ENCODE measurements at places on chromosomes 7 and 10. TPM values are rescaled to one million over a fixed set of nuclear protein-coding genes. Genes with fewer than 3 reads are reported as not detected.

GRCh38 chr7:19984231-19984632 lies 210.8 kb upstream of the TMEM196 start:
- H3K4me3 ChIP-seq = no peak overlapping the region
- no peak overlapping the region for H3K27ac ChIP-seq
- H3K36me3 ChIP-seq = no peaks in the 10 kb centered on the region
- DNase-seq = no peak
- H3K27me3 ChIP-seq = no peaks in the 10 kb centered on the region
- H3K4me1 ChIP-seq = no peaks in the 10 kb centered on the region

GRCh38 chr7:28044825-28045224 lies 135.8 kb downstream of the JAZF1 start:
- DNase-seq = no peak
- no peak overlapping the region for H3K4me3 ChIP-seq
- no peak overlapping the region for H3K27ac ChIP-seq
- peaks cover 7% of the 10 kb centered on the region for H3K4me1 ChIP-seq

GRCh38 chr7:22952306-22953015 lies 61.5 kb downstream of the HYCC1 start:
- no peak for DNase-seq
- H3K4me3 ChIP-seq = no peak overlapping the region
- no peaks in the 10 kb centered on the region for H3K27me3 ChIP-seq
- H3K36me3 ChIP-seq = no peaks in the 10 kb centered on the region
- H3K4me1 ChIP-seq = peaks cover 3% of the 10 kb centered on the region

Gene CHRM2
- total RNA-seq = not detected

Gene SLC13A1
- not detected for total RNA-seq

Gene TUBB8
- total RNA-seq = not detected

- no peak overlapping the region for H3K27ac ChIP-seq
- no peaks in the 10 kb centered on the region for H3K36me3 ChIP-seq
- H3K4me1 ChIP-seq = no peaks in the 10 kb centered on the region
- no peak overlapping the region for H3K4me3 ChIP-seq
- DNase-seq = no peak
Observed at GRCh38 chr7:153522261-153522660, 529.9 kb upstream of the DPP6 start.

- no peaks in the 10 kb centered on the region for H3K36me3 ChIP-seq
- H3K4me3 ChIP-seq = peak overlapping the region; percentile 9
- H3K27me3 ChIP-seq = no peaks in the 10 kb centered on the region
- peak overlapping the region; percentile 95 for H3K27ac ChIP-seq
Observed at GRCh38 chr10:76675951-76676587, 961.5 kb downstream of the KCNMA1 start.

DNA sequence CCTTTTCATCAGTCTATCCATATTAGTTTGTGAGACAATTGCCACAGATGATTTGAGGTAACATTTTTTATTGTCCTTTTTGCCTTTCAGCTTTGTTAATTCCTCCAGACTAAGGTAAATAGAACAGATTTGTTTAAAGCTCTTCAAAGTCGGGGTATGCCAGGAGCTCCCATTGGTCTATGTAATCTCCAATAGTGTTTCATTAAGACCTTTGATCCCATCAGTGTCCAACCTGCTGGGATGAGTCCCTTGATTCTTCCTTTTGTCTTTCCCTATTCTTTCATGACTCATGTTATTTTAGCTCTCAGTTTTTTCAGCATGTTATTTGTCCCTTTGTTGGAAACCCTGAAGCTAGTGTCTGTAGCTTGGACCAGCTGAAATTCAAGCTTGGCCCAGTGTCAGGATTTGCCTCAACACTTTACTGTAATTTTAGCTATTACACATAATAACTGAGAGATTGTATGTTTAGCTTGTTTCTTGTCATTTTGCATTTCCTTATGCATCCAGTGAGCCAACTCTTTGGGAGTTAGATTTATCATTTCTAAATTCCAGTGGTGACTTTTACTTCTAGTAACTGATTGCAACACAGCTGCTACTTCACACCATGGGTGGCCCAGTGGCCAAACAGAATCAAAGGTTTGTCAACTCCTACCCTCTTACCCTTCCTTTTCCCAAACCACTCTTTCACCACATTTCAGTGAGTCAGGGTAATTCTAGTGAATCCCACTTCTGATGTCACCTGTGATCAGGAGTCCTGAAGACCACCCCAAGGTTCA lies 15.3 kb downstream of the AGBL3 start:
- H3K27me3 ChIP-seq = no peaks in the 10 kb centered on the region
- DNase-seq = no peak
- no peaks in the 10 kb centered on the region for H3K36me3 ChIP-seq

Gene TAS2R3
- total RNA-seq = 0.41 TPM

GRCh38 chr7:155210356-155210755 lies 87.3 kb upstream of the INSIG1 start:
- no peaks in the 10 kb centered on the region for H3K27me3 ChIP-seq
- no peak overlapping the region for H3K4me3 ChIP-seq
- no peaks in the 10 kb centered on the region for H3K4me1 ChIP-seq
- H3K27ac ChIP-seq = no peak overlapping the region
- H3K36me3 ChIP-seq = no peaks in the 10 kb centered on the region

DNA sequence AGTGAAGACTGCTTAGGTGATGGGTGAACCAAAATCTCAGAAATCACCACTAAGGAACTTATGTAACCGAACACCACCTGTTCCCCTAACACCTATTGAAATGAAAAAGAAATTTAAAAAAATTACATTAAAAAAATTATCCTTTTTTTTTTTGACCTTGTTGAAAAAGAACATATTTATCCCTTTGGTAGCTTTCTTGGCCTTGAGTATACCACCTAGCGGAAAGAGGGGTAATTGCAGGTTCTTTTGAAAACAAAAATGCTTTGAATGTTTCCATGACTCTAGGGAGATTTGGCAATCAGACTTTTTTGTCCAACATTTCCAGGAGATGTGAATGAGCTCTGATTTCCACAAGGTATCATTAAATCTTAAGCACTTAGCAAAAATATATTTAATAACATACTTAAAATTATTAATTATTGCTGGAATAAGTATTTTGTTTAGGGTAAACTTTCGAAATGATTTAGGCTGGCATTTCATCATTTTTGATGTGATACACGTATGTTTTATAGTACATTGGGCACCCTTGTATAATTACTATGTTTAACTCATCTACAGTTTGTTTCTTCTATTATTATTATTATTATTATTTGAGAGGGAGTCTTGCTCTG lies 47.0 kb upstream of the ELMO1 start:
- H3K27me3 ChIP-seq = no peaks in the 10 kb centered on the region
- H3K4me3 ChIP-seq = no peak overlapping the region
- no peak for DNase-seq
- H3K36me3 ChIP-seq = no peaks in the 10 kb centered on the region

GRCh38 chr7:9504678-9505077 lies 1071.3 kb downstream of the NXPH1 start:
- DNase-seq = no peak
- no peak overlapping the region for H3K27ac ChIP-seq
- no peaks in the 10 kb centered on the region for H3K27me3 ChIP-seq
- H3K36me3 ChIP-seq = no peaks in the 10 kb centered on the region

Gene PLCE1
- 13.5 TPM for total RNA-seq

DNA sequence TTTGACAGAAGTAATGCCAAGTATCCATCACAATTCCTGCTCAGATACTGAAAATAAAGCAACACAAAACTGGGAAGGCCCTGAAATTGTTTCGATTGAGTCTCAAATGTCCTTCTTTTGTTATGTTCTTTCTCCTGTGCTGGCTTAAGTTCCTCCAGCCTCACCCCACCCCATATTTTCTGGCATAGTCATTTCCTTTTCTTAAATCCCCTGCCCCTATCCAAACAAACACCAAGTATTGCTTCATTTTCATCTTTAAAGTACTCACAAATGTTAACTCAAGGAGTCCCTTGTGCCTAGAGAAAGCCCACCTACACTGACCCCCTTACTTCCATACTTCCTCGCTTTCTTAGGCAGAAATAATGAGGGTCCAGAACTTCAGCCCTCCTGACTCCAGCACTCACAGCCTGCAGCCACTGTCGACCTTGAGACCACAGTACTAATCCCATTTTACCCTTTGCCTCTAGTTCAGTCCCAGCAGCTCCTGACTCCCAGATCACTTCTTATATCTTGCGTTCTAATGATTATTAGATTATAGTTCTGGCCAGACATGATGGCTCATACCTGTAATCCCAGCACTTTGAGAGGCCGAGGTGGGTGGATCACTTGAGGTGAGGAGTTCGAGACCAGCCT lies 73.2 kb upstream of the ST8SIA6 start:
- H3K36me3 ChIP-seq = no peaks in the 10 kb centered on the region
- H3K4me3 ChIP-seq = no peak overlapping the region
- H3K27ac ChIP-seq = no peak overlapping the region
- H3K4me1 ChIP-seq = no peaks in the 10 kb centered on the region

DNA sequence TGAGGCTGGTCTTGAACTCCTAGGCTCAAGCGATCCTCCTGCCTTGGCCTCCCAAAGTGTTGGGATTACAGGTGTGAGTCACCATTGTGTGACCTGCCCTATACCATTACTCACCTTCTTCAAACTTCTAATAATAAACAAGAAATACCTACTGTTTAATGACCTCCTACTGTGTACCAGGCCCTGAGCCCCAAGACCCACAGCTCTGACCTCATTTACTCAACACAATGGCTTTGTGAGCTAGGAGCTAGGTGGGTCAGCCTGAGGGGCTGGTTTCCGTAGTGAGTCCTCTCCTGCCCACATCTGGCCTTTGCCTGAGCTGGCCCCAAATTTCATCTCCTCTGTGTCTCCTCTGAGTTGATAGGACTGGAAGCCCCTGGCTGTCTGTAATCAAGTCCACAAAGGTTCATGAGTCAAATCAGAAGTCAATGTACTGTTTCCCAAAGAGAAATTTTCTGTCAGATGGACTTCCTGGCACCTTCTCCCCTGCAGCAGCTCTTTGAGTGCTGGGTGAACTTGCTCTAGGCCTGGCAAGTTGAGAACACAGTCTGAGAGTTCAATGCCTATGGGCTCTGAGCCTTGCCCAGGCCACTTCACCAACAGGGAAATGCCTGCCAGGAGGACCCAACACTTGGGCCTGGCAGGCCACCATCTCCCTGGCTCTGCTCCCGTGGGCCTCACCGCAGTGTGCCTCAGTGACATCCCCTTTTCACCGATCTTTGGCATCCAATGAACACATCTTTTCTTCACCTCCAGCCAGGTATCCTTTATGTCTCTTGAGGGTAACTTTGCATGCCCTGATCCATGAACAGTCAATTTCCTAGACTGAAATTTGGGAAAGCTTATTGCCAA lies 24.0 kb downstream of the NEURL1 start:
- DNase-seq = no peak
- no peaks in the 10 kb centered on the region for H3K4me1 ChIP-seq
- no peak overlapping the region for H3K4me3 ChIP-seq

DNA sequence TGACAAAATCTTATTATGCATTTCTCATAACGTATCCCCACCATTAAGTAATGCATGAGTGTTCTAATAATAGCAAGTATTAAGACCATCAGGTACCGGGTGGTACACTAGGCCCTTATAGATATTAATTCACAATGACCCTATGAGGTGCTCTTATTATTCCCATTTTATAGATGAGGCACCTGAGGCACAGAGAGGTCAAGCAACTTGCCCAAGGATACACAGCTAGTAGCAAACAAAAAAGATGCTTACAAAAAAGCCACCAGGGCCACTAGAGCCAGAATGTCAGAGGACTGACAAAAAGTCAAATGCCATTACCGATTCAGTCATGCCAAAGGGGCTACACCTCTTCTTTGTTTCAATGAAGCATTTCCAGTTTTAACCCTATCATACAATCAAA lies 5.9 kb downstream of the RSU1 start:
- peaks cover 2% of the 10 kb centered on the region for H3K4me1 ChIP-seq
- no peaks in the 10 kb centered on the region for H3K36me3 ChIP-seq
- no peak overlapping the region for H3K4me3 ChIP-seq
- H3K27ac ChIP-seq = no peak overlapping the region

DNA sequence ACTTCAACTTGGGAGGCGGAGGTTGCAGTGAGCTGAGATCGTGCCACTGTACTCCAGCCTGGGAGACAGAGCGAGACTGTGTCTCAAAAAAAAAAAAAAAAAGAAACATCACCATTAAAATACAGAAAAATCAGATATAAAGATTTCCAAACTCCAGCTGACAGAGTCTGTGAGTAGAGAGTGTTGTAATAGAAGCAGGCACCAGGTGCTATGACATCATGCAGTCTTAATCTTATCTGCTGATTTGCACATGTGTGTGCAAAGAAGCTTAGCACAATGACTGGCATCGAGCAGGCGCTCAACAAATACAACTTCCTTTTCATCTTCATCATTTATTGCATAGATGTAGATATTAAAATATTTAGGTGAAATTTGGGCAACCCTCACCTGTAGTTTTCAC lies 92.2 kb downstream of the PRKCQ start:
- H3K27ac ChIP-seq = no peak overlapping the region
- no peak for DNase-seq
- no peaks in the 10 kb centered on the region for H3K36me3 ChIP-seq
- H3K27me3 ChIP-seq = no peaks in the 10 kb centered on the region
- no peaks in the 10 kb centered on the region for H3K4me1 ChIP-seq

Gene OR13A1
- 0.85 TPM for total RNA-seq

DNA sequence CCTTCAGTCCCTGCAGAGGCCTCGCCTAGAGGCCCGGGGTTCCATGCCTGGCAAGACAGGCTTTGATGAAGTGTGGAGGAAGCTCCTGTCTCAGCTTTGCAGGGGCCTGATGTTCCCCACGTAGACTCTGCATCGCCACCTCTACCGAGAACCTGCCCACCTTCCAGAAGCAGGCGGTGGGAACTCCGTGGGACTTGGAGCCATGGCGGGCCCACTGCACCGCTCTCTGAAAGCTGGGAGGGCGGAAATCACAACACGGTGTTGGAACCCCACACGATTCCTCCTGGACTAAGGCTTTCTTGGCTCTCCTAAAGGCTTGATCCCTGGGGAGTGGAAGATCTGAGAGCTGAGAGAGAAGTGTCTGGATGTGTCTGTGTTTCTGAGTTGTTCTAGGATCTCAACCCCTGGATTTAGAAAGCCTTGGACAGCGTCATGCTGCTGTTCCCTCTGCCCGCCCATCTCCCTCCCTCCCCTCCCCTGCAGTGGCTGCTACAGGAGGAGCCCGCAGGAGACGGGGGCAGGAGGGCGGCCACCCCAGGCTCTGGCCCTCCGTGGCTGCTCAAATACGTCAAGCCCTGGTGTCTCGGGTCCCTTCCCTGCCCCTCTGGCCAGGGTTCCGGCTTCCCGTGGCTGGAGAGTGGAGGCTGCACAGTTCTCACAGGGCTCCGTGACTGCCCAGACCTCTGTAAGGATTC lies 79.7 kb downstream of the VIPR2 start:
- no peak for DNase-seq
- H3K4me1 ChIP-seq = peaks cover 31% of the 10 kb centered on the region
- no peaks in the 10 kb centered on the region for H3K36me3 ChIP-seq
- H3K27me3 ChIP-seq = no peaks in the 10 kb centered on the region
- H3K27ac ChIP-seq = no peak overlapping the region

DNA sequence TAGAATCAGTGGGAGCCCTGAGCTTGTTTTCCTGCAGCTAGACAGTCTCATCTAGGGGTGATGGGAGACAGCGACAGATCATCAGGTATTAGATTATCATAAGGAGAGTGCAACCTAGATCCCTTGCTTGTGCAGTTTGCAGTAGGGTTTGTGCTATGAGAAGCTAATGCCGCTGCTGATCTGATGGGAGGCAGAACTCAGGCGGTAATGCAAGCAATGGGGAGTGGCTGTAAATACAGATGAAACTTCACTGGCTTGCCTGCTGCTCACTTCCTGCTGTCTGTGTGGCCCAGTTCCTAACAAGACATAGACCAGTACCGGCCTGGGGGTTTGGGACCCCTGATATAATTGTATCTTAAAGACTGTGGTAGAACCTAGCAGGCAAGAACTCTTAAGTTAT lies 17.6 kb downstream of the NRBF2 start:
- DNase-seq = no peak
- no peak overlapping the region for H3K4me3 ChIP-seq
- no peak overlapping the region for H3K27ac ChIP-seq
- peaks cover 19% of the 10 kb centered on the region for H3K36me3 ChIP-seq

GRCh38 chr10:20596065-20596755 lies 300.9 kb downstream of the NEBL start:
- no peak overlapping the region for H3K27ac ChIP-seq
- H3K27me3 ChIP-seq = no peaks in the 10 kb centered on the region
- peaks cover 29% of the 10 kb centered on the region for H3K4me1 ChIP-seq
- H3K36me3 ChIP-seq = no peaks in the 10 kb centered on the region

All from thoracic aorta (tissue), 2 donors.